ENCODE measurements at places on chromosomes 5 and 9.

- DNase-seq, result no peak
Observed at GRCh38 chr5:180358179-180358578, 5.0 kb upstream of the GFPT2 start.

GRCh38 chr9:103530934-103531333 is 535.8 kb downstream of the CYLC2 start:
- no peak for DNase-seq

DNA sequence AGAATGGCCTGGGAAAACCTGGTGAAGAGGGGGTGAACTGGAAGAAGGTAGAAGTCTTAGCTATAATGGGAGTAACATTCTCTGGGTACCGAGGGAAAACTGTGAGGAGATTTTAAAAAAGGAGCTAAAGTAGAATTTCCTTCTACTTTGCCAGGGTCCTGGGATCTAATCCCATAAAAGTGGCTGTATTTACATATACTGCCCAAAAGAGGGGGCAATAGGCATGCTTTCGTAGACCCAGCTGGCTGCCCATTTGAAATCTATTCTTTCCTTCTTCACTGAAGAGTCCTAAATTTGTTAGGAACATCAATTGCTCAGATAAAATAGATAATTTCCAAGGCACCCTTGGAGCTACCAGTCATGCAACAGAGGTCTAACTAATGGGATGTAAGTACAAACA is 159.2 kb downstream of the CDC42SE2 start:
- DNase-seq, result no peak

DNA sequence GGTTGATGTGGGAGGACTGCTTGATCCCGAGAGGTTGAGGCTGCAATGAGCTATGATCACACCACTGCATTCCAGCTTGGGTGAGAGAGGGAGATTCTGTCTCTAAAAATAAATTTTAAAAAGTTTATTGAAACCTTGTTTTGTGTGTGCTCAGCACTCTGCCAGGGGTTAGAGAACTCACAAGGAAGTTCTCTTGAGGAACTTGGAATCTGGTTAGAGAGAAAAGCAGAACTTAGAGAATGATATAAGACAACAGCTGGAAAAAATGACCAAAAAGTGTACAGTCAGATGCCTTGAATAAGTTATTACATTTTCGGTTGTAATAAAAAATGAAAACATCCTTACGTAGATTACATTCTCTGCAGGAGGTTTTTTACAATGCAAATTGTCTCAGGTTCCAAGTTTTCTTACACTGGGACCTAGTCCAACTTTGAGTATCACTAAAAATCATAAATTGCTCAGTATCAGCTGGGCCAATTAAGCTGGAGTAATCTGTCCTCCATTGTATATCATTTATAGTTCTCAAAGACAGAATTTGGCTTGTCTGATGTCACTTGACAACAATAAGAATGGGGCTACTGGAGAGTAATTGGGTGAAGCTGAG is 21.7 kb upstream of the TENT2 start:
- no peak for DNase-seq

DNA sequence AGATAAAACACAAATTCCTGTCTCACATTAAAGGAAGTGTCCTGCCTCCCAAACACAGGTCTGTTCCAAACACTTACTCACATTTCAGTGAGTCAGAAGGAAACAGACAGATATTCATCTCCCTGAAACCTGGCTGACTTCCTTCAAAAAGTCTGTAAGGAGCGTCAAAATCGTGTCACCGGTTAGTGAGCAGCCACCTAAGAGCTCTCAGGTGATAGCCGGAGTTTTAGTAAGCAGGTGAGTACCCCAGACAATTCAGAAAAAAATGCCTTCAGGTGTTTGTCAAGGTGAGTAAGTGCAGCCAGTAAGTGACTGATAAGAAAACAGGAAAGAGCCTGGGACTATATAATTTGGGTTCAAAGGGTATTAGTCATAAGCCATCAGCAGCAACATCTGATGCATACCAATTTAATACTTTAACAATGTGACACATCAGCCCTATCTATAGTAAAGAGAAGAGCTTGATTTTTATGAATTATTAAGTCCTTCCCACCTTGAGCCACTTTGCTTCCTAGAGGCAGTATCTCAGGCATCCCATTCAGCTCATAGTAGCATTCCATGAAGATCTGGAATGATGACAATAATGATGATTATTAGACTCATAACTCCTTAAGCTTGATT is 1.3 kb upstream of the ITGA2 start:
- no peak for DNase-seq

DNA sequence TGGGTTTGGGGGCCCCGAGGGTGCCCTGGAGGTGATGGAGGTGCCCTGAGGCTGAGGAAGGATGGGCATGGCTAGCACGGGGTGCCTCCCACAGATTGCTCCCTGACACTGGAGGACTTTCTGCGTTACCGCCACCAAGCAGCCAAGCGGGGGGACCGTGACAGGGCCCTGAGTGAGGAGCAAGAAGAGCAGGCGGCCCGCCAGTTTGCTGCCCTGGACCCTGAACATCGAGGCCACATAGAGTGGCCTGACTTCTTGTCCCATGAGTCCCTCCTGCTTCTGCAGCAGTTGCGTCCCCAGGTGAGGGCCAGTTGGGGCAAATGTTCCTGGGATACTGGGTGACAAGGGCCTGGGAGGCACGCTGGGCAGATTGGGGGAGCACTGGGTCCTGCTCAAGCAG is 13.1 kb upstream of the DNAJB5 start:
- no peak for DNase-seq

DNA sequence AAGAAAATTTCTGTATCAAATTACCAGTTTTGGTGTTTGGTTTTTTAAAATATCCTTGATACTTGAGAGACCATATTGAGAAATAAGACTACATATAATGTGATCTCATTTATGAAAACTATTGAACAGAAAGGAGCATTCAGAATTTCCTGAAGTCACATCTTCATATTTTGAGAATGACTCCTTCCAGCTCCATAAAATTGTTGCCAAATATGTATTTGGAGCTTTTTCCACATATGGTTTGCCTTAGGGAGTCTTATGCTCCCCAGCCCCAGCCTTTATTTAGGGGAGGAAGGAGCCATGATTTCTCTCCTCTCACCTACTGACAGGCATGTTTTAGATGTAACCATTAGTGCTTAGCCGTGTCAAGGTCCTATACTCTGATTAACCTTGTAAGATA is 51.1 kb downstream of the GCNT1 start:
- no peak for DNase-seq

GRCh38 chr5:154242442-154242841 is 51.9 kb downstream of the GALNT10 start:
- DNase-seq, result no peak

DNA sequence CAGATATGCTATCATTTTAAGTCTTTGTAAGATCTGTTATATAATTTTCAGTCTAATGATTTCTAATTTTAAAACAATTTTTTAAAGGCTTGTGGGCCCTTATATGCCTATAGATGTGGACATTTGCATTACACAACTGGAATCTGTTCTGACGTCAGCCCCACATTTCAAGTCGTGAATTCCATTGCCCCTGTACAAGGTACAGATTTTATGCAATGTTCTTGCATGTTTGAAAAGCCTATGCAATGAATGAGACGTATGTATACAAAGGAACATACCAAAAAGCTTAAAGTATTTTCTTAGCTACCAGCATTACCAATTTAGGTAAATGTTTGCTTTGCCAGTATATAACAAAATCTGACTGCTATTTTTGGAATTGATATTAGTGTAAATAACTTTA is 77.2 kb downstream of the ITGA1 start:
- no peak for DNase-seq

- no peak for DNase-seq
Observed at GRCh38 chr9:29556317-29556716, 1983.0 kb upstream of the C9orf72 start.

- no peak for DNase-seq
Observed at GRCh38 chr5:86878250-86878649, 260.5 kb downstream of the COX7C start.

- no peak for DNase-seq
Observed at GRCh38 chr5:53095217-53095616, 14.3 kb downstream of the MOCS2 start.

- DNase-seq, result no peak
Observed at GRCh38 chr5:9363449-9363848, 182.4 kb downstream of the SEMA5A start.

DNA sequence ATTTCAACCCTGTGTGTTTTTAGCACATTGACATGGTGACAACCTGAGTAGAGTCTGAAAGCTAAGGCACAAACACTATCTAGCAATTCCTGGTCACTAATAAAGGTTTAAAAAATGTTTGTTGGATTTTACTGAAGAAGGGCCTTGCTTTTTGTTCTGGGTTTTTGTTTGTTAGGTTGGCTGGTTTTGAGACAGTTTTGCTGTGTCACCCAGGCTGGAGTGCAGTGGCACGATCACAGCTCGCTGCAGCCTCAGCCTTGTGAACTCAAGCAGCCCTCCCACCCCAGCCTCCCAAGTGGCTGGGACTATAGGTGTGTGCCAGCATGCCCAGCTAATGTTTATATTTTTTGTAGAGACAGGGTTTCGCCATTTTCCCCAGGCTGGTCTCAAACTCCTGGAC is 39.0 kb downstream of the PRKACG start:
- DNase-seq, result no peak

DNA sequence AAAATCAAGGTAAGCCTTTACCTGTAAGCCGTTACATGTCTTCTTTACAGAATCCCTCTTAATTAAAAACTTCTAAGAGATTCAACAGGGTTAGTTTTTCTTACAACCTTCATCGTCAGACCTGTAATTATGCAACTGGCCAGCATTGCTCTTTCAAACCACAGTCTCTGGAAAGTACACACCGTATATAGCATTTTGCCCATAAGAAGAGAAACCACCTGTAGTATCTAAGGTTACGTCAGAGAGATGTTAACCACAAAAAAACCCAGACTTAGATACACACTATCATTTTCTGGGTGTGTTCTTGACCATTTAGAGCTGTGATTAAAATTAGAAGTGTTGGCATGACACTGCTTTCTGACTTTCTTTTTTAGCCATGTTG is 140.0 kb downstream of the MUSK start:
- DNase-seq, result no peak

DNA sequence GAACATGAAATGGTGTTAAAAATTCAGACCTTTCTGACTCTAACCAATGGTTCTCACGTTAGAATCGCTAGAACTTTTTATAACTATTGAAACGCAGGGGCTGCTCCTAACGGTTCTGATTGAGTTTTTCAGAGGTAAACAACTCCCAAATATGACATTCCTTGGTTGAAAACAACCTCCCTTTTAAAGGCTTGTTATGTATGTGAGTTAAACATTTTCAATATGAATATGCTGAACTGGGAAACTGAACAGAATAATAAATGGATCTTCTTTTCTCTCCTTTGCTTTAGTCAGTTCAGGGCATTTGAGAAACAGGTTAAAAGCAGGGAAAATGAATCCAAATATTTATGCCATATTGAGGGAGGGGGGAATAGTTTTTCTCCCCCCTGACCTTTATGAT is 13.2 kb upstream of the DPYSL3 start:
- DNase-seq, result no peak

DNA sequence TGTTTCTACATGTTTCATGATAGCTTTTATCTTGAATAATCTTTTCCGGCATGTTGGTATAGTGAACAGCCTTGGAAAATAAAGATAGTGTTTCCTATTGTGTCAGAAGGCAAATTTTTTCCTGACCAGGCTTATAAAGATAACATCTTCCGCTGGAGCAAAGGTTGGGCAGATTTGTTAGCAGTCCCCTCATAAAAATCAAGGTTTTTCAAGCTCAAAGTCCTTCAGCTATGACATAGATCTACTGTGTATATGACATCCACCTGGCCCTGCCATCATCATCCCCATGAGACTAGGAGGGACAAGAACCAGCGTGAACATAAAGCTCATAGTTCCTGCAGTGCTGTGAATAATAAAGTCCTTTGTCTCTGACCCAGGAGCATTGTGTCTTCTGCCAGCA is 30.4 kb upstream of the OTULINL start:
- DNase-seq, result no peak

- no peak for DNase-seq
Observed at GRCh38 chr5:125559296-125559695, 812.9 kb upstream of the ZNF608 start.
